ENCODE measurements at places on chromosomes 5 and 9.

DNA sequence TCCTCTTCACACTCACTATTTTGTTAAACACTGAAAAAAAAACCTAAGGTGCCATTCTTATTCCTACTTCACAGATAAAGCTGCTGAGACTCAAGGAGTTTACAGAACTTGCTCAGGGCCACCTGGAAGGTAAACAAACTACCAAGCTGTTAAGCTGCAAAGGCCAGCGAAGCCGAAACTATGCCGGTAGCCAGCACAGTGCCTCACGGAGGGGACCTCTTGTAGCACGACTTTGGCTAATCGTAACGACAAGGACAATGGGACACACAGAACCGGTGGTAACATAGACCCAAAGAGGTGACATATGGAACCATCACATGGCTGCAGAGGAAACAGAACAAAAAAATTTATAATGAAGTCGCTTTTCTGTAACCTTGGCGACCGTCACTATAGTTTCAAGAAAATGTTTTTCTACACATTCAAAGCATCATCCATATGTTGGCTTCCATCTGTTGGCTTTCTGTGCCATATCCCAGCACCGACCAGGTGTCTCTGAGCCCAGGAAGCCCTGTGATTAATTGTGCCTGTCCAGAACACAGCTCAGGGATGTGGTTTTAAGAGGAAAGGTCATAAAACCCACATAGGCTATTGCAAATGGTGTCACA, 60.3 kb downstream of the S1PR3 start:
- no peak for DNase-seq

DNA sequence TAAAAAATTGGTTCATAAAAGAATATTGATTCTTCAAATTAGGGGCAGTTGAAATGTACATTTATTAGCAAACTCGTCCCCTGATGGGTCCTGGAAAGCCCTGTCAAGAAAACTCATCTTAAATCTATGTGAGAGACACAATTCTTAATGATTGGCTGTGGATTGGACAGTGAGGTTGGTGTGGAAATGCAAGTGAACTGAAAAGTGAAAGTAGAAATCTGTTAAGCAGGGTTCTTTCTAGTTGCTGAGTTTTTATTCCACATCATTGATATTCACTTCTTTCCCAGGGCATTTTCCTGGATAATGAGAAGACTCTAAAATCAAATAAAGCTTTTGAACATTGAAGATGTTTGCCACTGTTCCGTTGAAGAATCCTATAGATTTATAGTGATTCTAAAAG, 292.4 kb downstream of the MAST4 start:
- DNase-seq, result no peak

GRCh38 chr9:131759017-131759647, 19.3 kb upstream of the RAPGEF1 start:
- no peak for DNase-seq

DNA sequence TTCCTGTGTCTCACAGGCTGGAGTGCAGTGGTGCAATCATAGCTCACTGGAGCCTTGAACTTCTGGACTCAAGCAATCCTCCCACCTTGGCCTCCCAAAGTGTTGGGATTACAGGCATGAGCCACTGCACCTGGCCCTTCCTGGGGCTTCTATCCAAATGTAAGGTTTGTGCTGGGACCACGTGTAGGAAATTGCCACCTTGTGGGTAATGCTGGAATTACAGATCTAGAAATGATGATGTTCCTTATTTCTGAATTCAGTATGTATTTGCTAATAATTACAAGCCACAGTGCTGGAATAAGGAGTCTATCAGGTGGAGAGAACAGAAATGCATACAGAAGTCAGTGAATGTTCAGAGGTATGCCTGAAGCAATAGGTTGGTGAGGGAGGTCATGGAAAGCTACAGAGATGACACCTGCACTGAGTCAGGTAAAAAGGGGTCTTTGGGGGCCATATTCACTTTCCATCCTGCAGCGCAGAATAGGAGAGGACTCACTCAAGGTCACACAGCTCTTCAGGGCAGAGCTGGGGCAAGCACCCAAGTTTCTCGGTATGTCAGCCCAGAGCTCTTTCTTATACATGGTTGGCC, 8.8 kb upstream of the IGFBPL1 start:
- no peak for DNase-seq
